Colonic mucosa (tissue), 4 donors: ENCODE measurements at places on chromosomes 4 and X. TPM values are rescaled to one million over a fixed set of nuclear protein-coding genes. Genes with fewer than 3 reads are reported as not detected.
A peak's percentile ranks its signal among the peaks of the same experiment; 100 is the strongest.

GRCh38 chr4:37977471-37978247, 17.5 kb downstream of the PTTG2 start:
- peak; percentile 78 for DNase-seq

- no peak for DNase-seq
Observed at GRCh38 chr4:3371033-3372001, 70.5 kb upstream of the HGFAC start.

- peak; percentile 92 for DNase-seq
Observed at GRCh38 chr4:7070729-7071511, 3.1 kb upstream of the GRPEL1 start.

DNA sequence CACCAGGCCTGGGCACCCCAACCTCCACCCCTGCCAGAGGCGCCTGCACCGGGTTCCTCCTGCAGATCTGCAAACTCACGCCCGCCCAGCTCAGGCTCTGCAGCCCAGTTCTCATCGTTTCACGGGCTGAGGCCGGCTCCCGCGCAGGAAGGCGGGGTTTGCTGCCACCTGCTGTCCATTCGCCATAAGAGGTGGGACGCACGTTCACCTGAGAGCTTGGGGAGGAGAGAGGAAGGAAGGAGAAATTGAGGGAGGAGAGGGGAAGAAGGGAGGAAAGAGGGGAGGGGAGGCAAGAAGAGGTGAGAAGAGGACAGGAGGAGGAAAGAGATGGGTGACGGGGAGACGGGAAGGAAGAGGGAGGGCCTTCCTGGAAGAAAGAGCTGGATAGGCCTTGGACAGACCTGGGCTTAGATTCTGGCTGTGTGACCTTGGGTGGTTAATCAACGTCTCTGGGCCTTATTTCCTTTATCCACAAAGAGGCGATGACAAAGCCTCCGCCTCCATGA, 114.5 kb downstream of the ADRA2C start:
- DNase-seq: peak; percentile 69

- no peak for DNase-seq
Observed at GRCh38 chr4:113832803-113833202, 71.3 kb upstream of the CAMK2D start.

GRCh38 chrX:46382595-46382994, 162.6 kb downstream of the ZNF674 start:
- no peak for DNase-seq

- no peak for DNase-seq
Observed at GRCh38 chr4:176210101-176210500, 14.7 kb upstream of the SPATA4 start.

DNA sequence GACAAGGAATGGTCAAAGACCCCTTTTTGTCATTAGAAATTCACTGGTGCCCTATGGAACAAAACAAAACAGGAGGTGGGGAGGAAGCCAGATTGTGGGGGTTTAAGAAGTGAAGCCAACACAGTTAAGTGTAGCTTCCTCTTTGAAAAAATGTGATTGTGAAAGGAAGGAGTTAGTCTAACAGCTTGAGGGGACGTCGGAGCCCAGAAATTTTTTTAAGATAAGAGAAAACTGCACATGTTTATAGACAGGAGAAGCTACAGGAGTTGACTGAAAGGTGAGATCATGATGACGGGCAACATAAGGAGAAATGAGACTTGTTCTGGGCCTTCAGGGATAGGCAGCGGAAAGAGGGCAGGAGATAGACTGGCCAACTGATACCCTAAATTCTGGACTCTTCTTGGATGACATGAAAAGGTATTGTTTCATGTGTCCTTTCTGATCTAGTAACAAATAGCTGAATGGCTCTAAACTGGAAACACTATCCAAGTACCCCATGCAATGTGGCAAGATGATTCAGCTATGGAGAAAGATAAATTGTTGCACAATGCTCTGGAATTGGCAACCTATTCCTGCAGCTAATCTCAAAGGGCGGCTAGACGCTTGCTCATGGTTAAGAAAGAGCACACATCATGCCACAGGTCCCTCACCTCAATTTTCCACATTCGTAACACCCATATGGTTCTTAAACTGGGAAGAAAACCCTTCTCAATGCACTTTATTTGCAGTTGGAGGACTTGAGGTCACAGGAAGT, 3.7 kb upstream of the HDAC8 start:
- DNase-seq: no peak

GRCh38 chr4:181365671-181366070, 877.5 kb upstream of the TENM3 start:
- no peak for DNase-seq

DNA sequence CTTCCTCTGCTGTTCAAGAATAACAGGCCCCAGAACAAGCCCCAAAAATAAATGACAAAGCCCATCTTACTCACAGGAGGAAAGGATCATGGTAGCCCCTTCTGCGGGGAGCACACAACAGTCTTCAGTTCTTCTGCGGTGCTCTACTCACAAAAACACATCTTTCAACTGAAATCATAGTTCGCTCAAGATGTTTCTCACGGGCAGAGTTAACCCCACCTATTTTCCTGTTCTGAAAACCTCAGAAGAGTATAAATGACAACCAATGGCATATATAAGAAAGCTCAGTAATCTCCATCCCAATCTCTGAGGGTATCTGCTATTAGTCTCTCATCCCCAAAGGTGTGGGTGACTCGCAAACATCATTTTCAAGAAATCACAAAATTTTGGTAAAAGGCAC, at the start of gene TXK:
Gene TXK (minus strand): TSS at position 170 of the 400 bp plus-strand sequence. CDS start 80 bp downstream, at position 90.
- no peak for DNase-seq

DNA sequence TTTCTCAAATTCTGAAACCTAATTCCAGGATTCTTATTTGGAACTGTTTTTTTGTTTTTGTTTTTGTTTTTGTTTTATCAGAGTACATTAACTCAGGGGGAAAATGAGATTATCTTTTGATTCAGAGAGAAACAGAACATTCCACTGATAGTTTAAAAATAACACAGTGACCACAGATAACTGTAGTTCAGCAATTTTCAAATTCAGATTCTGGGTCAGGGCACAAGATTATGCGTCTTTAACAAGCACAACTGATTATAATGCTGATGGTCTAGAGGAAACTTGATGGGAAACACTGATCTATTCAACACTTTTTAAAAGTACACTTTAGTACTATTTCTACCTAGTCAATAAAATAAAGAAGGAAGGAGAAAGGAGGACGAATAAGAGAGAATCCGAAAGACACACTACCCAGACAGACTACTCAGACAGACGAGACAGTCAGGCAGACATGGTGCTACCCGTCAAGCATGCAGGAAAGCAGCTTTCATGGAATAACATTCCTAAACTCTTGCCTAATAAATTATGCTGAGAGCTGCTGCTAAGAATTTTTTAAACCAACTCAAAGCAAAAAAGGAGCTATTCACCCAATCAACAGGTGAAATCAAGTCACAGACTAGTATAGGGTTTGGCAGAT, 59.0 kb downstream of the APBB2 start:
- DNase-seq: no peak

DNA sequence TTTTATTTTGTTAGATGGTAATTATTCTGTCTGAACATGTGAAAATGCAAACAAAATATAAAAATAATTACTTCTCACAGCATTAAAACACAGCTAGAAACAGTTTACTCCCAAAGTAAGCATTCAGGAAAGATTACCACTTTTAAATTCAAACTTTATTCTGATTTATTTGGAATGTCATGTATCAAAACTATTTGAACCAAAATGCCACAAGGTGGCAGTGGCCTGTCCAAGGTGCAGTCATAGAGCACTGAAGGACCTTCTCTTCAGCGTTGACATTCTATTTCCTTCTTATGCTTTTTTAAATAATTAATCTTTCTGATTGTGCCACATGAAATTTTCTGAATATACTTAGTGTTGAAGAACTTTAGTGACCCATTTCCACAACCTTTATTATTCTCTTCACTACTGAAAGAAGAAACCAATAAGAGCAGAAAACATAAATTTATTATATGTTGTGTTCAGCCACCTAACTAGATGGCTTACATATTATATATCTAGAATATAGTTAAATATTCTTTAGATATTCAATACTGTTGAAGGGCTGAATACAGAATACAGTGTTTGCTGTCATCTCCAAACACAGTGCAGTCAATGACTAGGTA, 283.6 kb downstream of the CFAP299 start:
- DNase-seq: no peak

DNA sequence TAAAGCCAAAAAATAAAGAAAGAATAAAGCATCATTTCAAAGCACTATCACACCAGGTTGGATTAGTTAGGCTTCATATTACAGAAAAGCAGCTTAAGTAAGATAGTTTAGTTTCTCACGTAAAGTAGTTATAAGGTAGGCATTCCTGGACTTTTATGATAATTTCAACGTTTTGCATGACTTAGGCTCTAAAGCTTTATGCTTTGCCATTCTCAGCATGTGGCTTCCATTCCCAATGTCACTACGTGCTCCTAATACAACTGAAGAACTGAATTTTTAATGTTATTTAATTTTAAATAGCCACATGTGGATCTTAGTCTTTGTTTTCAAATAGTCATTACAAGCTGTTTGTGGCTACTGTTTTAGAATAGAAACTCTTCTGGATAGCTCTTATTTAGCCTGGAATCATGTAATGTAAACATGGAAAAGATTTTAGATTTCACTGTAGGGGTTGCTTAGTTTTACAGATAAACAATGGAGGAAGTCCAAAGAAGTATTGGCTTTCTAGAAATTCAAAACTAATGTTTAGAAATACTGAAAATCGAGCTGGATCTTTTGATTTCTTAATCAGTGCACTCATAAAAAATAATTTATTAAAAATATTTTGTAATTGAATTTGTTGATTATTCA, 710.0 kb downstream of the IL1RAPL1 start:
- DNase-seq: no peak

GRCh38 chrX:123878252-123878721, 18.4 kb downstream of the XIAP start:
- DNase-seq: no peak

Gene SOD3
- 35.8 TPM for total RNA-seq

Gene ZXDA
- 3.8 TPM for total RNA-seq

Gene EIF1AX
- total RNA-seq: 106 TPM

Gene LSM6
- total RNA-seq: 24.6 TPM

Gene USP26
- not detected for total RNA-seq

Gene CDX4
- total RNA-seq: not detected

Gene TEX13B
- total RNA-seq: not detected

Gene SPINK2
- total RNA-seq: not detected

Gene TCEAL5
- 0.35 TPM for total RNA-seq

Gene HMX1
- total RNA-seq: not detected

Gene IRAK1
- total RNA-seq: 66.7 TPM

Gene NOX1
- 84.6 TPM for total RNA-seq

Gene GAGE1
- total RNA-seq: not detected
